Activated B cell treated with CpG ODN at 0.5 μM for 24 hours (primary cell): ENCODE measurements at places on chromosomes 1 and 21. TPM values are rescaled to one million over a fixed set of nuclear protein-coding genes. Genes with fewer than 3 reads are reported as not detected.

DNA sequence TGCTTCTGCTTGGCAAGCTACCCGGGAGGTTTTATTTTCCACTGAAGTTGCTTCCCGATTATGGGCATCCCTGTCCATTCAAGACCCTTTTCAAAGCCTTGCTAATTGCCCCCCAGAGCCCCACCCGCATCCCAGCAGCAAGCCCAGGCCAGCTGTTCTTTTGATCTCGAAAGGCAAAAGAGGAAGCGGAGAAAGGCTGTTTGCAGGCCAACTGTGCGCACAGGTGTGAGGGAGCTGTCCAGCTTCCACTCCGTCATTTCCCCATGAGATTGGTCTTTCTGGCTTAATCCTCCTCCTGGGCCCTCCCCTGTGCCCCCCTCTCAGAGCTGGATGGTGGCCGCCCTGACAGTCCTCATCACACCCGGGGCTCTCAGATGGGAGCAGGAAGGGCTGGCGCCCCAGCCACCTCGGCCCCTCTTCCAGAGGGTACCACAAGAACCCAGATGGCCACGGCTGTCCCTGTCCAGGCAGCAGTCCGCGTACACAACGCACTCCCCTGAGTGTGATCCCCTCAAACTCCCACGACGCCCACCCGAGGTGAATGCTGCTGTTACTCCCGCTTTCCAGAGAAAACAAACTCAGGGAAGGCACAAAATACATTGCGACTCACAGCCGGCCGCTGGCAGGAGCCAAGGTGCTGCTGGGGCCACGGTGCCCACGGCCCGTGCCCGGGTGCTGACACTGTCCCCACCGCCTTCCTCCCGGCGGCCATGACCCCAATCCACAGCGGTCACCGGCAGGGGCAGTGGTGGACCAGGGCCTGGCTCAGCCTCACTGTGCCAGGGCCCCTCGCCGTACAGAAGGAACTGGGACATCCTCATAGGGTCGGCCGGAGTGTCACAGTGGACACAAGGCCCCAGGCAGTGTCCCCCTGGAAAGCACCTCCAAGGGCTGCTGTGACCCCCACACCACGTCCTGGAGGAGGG is 121.9 kb downstream of the CRYAA start:
- peaks cover 19% of the 10 kb centered on the region for H3K27me3 ChIP-seq
- H3K36me3 ChIP-seq = no peaks in the 10 kb centered on the region
- peaks cover 32% of the 10 kb centered on the region for H3K4me1 ChIP-seq
- H3K27ac ChIP-seq = no peak overlapping the region
- no peak for DNase-seq

GRCh38 chr1:150388241-150388640 is 24.3 kb downstream of the RPRD2 start:
- DNase-seq = no peak
- H3K27ac ChIP-seq = no peak overlapping the region

- no peak overlapping the region for H3K4me3 ChIP-seq
- DNase-seq = no peak
- peaks cover 16% of the 10 kb centered on the region for H3K27me3 ChIP-seq
- H3K36me3 ChIP-seq = no peaks in the 10 kb centered on the region
- no peak overlapping the region for H3K27ac ChIP-seq
- peaks cover 23% of the 10 kb centered on the region for H3K4me1 ChIP-seq
These were observed 17.1 kb upstream of the ADGRB2 start for GRCh38 chr1:31781138-31781755.

DNA sequence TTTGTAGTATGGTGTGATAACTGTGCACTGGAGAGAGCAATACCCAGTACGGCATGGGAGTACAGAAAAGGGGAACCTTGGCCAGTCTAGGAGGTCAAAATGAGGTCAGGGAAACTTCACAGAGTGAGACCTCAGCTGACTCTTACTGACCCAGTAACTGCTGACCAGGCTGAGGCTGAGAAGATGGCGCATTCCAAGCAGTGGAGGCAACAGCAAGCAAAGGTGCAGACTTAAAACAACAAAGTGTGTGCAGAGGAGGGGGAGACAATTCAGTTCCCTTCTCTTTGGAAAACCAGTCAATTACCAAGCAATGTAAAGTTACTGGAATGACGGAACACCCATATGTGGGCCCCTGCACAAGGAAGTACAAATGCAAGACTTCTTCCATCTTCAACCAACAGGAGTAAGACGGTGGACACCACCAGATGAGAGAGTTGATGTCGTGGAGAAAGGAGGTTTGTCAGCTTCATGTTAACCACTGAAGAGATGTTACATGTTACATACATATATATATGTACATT is 54.6 kb upstream of the PRDX6 start:
- DNase-seq = no peak
- H3K27me3 ChIP-seq = no peaks in the 10 kb centered on the region
- no peak overlapping the region for H3K4me3 ChIP-seq
- peak overlapping the region; percentile 21 for H3K27ac ChIP-seq
- peaks cover 43% of the 10 kb centered on the region for H3K4me1 ChIP-seq

GRCh38 chr1:91884459-91885212 is 1.3 kb downstream of the TGFBR3 start:
- no peak overlapping the region for H3K27ac ChIP-seq
- H3K27me3 ChIP-seq = peaks cover 35% of the 10 kb centered on the region
- H3K36me3 ChIP-seq = no peaks in the 10 kb centered on the region
- peaks cover 20% of the 10 kb centered on the region for H3K4me1 ChIP-seq
- no peak for DNase-seq

GRCh38 chr1:33455539-33456501 is 16.6 kb upstream of the ZSCAN20 start:
- H3K4me3 ChIP-seq = no peak overlapping the region
- no peaks in the 10 kb centered on the region for H3K27me3 ChIP-seq
- no peak overlapping the region for H3K27ac ChIP-seq
- no peak for DNase-seq
- no peaks in the 10 kb centered on the region for H3K36me3 ChIP-seq

- H3K4me3 ChIP-seq = no peak overlapping the region
- H3K27me3 ChIP-seq = no peaks in the 10 kb centered on the region
- H3K36me3 ChIP-seq = peaks cover 79% of the 10 kb centered on the region
- H3K4me1 ChIP-seq = no peaks in the 10 kb centered on the region
These were observed 18.4 kb downstream of the CDC73 start for GRCh38 chr1:193140254-193140653.

DNA sequence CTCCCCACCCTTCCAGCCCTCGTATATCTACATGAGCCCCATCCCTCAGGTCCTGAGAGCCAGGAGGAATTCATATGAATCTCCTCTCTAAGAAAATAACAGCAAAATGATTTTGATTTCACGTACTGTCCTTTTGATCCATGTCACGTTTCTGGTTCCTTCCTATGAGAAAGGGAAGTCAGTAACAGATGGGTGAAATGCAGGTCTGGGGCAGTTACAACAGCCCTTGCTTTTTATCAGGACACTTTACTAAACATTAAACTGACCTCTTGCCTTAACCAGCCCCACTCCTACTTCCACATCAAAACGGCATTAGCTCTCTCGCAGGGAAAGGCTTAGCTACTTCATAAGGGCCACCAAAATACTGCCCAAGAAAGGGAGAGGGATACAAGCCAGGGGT is 59.0 kb downstream of the SPATA46 start:
- no peak for DNase-seq
- no peak overlapping the region for H3K27ac ChIP-seq
- peaks cover 15% of the 10 kb centered on the region for H3K27me3 ChIP-seq
- H3K4me1 ChIP-seq = no peaks in the 10 kb centered on the region

DNA sequence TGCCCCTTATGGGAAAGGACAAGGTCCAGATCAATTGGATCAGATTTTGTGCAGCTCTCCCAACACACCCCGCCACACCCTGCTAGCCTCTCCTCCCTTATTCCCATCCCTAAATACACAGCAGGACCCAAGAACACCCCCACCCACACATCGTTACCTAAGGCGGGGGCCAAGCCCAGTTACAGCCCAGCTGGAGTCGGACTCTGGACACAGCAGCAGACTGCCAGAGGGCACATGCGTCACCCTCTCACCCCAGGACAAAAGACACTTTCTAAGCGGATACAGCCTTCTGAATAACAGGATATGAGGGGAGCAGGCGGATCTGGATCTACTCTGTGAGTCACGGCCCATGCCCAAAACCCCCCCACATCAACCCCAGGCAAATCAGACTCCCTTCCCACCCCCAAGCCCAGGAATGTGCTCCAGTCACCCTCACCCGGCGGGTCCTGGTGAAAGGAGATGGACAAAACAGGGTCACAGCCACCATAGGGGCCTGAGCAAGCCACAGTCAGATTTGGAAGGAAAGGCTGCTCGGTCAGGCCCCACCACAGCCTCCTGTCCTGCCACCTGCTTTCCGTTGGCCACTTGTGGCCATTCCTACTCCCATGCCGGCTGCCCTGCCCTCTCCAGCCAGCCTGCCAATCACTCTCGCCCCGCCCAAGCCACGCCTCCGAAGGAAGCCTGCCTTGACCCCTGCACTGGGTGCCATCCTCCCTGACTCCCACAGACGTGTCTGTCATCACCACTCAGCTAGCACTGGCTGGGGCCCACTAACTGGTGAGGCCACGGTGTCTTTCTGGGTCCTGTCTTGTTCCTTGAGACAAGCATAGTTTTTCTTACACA is 4.0 kb downstream of the S100A16 start:
- H3K4me3 ChIP-seq = no peak overlapping the region
- no peaks in the 10 kb centered on the region for H3K36me3 ChIP-seq
- no peak overlapping the region for H3K27ac ChIP-seq
- H3K27me3 ChIP-seq = no peaks in the 10 kb centered on the region

DNA sequence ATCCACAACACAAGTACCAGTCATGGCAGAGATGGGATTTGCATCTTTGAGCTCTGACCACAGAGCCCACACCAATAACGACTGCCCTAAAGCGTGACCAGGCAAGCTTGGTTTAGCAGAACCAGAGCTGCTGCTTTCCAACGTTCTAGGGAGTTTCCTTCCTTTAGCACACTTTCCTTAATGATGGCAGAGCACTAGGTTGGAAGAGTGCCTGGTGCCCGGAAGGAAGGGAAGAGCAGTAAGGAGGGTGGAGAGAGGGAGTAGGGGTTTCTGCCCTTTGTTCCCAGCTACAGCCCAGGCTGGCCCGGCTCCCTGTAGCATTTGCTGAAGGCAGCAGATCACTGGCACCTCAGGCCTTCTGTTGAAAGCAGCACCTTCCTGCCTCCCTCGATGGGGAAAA is 6.1 kb upstream of the EVA1C start:
- H3K4me3 ChIP-seq = no peak overlapping the region
- no peak for DNase-seq
- H3K27me3 ChIP-seq = peaks cover 23% of the 10 kb centered on the region
- H3K27ac ChIP-seq = no peak overlapping the region
- peaks cover 5% of the 10 kb centered on the region for H3K4me1 ChIP-seq
- H3K36me3 ChIP-seq = no peaks in the 10 kb centered on the region

DNA sequence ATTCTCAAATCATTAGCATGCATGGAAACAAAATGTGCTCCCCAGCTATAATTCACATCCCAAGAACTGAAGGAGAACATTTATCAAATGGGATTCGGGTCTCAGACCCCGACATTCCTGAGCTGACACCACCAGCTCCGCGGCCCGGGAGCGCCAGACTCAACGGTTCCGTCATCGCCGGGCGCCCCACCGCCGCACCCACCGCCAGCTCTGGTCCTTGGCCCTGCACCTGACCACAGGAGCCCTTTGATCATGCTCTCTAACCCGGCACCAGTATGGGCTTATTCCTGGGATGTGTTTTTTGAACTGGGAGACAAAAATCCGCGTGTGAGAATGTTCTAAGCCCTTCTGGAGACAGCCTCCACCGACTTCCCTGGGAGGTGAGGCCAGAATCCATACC is 43.6 kb downstream of the HLCS start:
- H3K4me3 ChIP-seq = no peak overlapping the region
- H3K27me3 ChIP-seq = no peaks in the 10 kb centered on the region
- no peak overlapping the region for H3K27ac ChIP-seq
- DNase-seq = no peak
- no peaks in the 10 kb centered on the region for H3K4me1 ChIP-seq

DNA sequence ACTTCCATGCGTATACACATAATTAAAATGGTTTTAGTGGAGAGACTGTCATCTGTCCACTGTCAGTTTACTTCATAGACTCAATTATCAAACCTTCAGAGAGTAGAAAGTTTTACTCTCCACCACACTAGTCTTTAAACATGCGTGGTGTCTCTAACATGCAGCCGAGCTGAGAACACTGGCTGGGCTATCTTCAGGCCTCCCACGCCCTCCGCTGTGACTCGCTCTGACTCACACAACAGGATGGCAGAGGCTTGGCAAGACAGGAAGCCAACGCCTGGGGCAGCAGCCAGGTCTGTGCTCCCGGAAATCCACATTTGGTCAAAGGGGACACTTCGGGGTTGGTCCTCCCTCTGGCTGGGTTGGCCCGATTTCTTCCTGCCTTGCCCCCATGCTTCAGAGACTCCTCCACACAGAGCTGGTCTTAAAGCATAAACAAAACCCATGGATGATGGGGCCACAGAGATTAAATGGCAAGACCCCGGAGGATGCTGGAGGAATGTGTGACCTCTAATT is 22.7 kb upstream of the IFNGR2 start:
- peak overlapping the region; percentile 59 for H3K4me3 ChIP-seq
- peak overlapping the region; percentile 97 for H3K27ac ChIP-seq
- peaks cover 84% of the 10 kb centered on the region for H3K4me1 ChIP-seq
- H3K36me3 ChIP-seq = no peaks in the 10 kb centered on the region

GRCh38 chr1:55974714-55975441 is 604.5 kb downstream of the PLPP3 start:
- H3K27me3 ChIP-seq = peaks cover 10% of the 10 kb centered on the region
- H3K4me1 ChIP-seq = no peaks in the 10 kb centered on the region
- DNase-seq = no peak
- H3K4me3 ChIP-seq = no peak overlapping the region
- no peak overlapping the region for H3K27ac ChIP-seq
- no peaks in the 10 kb centered on the region for H3K36me3 ChIP-seq

DNA sequence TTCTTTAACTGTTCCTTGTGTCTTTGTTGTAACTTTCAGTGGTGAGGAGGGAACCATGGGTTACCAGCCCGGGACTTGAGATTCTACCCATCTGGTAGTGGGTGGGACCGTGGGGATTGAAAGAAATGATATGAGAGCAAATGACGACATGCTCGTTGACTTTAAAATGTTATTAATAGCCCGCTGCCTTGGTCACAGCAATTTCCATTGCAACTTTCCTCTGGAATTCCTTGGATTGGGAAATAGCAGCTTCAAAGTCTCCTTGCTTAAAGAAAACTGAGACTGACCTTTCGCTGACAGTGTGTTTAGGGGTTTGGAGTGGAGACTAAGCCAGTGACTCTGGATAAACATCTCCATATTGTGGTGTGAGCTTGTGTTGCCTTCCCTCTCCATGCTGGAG is 44.2 kb upstream of the MARK1 start:
- H3K27ac ChIP-seq = no peak overlapping the region
- no peaks in the 10 kb centered on the region for H3K36me3 ChIP-seq
- no peak for DNase-seq
- H3K4me3 ChIP-seq = no peak overlapping the region
- H3K27me3 ChIP-seq = peaks cover 5% of the 10 kb centered on the region

GRCh38 chr1:224564454-224565084 is 51.5 kb upstream of the CNIH3 start:
- DNase-seq = no peak
- H3K4me1 ChIP-seq = no peaks in the 10 kb centered on the region
- H3K36me3 ChIP-seq = no peaks in the 10 kb centered on the region
- H3K4me3 ChIP-seq = no peak overlapping the region

BCL2L15 gene
- 0.83 and 3.7 TPM in 2 replicates for total RNA-seq

RGS4 gene
- total RNA-seq = not detected in 2 replicates

OXCT2 gene
- 1.2 TPM in 2 replicates for total RNA-seq

NPL gene
- 1.9 and 2.9 TPM in 2 replicates for total RNA-seq

LCE2C gene
- not detected in 2 replicates for total RNA-seq

PTPRC gene
- total RNA-seq = 426 and 506 TPM in 2 replicates

SOX13 gene
- not detected in 2 replicates for total RNA-seq

TRAF5 gene
- 61.4 and 73.1 TPM in 2 replicates for total RNA-seq

APCS gene
- total RNA-seq = not detected in 2 replicates
